GM12891 (cell line): ENCODE measurements at places on chromosomes 6 and 20.
A peak's percentile ranks its signal among the peaks of the same experiment; 100 is the strongest.

- no peak for DNase-seq
These were observed 50.8 kb downstream of the CD109 start for GRCh38 chr6:73746787-73747186.

- no peak for DNase-seq
These were observed 154.1 kb upstream of the SGK1 start for GRCh38 chr6:134472046-134472445.

DNA sequence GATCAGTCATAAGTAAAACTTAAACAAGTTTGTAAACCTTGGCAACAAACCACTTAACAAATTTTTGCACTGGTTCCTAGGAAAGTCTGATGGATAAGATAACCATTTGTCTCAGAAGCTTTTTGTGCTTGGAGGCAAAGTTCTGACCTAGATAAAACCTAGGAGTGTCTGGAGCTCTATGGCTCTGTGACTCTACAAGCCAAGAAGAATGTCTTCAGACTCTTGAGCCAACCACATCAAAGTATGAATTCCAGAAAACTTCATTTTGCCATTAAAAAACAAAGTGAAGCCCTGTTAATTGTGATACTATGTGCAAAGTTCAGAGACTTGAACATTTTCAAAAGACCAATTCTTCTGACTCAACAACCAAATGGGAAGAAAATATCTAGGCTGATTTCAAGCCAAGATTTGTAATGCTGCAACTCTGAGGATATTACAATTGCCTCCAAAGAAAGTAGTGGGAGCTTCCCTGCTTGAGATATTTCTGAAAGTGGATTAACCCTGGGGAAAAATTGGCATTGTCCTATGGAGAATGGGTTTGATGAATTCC is 158.1 kb upstream of the FOXQ1 start:
- DNase-seq, result no peak

DNA sequence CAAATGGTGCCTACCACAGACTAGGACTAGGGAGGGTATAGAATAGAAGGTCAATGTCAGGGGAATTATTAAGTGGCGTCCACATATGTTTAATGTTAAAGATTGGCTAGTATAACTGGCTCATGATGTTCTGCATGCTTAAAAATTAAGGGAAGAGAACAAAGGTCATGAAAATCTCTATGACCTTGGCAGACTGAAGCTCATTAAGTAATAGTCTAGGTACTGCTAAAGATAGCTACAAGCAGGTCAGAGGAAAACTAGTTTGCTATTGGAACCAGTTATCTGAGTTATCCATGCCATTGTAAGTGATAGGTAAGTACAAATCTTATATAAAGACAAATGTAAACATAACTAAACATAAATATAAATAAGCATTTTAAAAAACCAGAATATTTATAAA is 32.9 kb upstream of the PRSS35 start:
- DNase-seq, result no peak

GRCh38 chr20:37877832-37878772 is 24.8 kb upstream of the VSTM2L start:
- no peak for DNase-seq

- DNase-seq, result no peak
These were observed 1252.8 kb upstream of the GJE1 start for GRCh38 chr6:140879946-140880345.

DNA sequence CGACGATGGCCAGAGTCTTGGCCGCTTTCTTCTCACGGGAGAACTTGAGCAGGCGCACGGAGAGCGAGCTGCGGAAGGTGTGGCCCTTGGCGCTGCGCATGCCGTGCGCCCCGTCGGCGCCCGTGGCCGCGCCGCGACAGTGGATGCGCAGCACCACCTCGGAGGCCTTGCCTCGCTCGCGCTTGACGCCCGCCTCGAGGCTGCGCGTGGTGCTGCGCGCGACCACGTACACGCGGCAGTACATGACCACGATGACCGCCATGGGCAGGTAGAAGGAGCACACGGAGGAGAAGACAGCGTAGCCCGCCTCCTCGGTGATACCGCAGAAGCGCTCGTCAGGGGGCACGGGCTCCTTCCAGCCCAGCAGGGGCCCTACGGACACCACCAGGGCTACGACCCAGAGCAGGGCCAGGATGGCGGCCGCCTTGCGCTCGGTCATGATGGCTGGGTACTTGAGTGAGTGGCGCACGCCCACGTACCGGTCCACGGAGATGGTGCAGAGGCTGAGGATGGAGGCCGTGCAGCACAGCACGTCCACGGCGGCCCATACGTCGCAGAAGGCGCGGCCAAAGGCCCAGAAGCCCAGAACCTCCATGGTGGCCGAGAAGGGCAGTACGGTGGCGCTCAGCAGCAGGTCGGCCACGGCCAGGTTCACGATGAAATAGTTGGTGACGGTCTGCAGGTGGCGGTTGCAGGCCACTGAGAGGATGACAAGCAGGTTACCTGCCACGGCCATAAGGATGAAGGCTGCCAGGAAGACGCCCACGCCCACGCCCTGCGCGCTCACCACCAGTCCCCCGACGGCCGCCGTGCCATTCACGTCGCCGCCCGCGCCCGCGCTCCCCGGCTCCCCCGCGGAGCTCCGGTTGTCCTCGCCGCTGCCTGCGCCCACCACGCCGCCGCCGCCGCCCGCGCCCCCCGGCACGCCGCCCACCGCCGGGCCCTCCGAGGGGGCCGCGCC is 232.8 kb upstream of the RNF24 start:
- DNase-seq, result no peak

DNA sequence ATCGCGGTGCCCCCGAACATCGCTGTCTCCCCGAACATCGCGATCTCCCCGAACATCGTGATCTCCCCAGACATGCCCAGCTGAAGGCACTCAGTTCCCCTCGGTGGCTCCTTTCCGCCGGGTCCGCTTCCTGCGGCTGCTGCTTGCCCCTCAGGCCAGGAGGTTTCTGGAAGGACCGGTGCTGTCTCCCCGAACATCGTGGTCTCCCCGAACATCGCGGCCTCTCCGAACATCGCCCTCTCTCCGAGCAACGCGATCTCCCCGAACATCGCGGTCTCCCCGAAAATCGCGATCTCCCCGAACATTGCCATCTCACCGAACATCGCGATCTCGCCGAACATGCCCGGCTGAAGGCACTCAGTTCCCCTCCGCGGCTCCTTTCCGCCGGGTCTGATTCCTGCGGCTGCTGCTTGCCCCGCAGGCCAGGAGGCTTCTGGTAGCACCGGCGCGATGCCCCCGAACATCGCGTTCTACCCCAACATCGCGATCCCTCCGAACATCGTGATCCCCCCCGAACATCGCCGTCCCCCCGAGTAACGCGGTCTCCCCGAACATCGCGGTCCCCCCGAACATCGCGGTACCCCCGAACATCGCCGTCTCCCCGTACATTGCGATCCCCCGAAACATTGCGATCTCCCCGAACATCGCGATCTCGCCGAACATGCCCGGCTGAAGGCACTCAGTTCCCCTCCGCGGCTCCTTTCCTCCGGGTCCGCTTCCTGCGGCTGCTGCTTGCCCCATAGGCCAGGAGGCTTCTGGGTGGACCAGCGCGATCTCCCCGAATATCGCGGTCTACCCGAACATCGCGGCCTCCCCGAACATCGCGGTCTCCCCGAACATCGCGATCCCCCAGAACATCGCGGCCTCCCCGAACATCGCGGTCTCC is 808 bp downstream of the ULBP1 start:
- DNase-seq, result peak; percentile 35

DNA sequence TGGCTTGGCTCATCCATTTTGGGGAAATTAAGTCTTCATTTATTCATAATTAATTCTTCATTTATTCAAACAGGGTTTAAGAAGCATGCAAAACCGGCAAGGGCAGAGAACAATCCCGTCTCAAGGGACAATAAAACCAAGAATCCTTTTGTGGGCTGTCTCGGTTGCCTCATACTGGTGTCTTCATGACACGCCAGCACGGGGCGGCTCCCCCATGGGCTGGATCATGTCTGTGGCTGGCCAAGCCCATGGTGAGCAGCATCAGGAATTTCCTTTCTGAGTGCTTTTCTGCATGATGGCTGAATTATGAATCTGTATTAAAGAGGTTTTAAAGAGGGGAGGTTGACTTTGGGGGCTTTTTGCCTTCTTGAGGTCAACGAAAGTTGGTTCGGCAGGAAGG is 38.3 kb upstream of the DUSP22 start:
- no peak for DNase-seq

GRCh38 chr20:8547035-8547650 is 415.1 kb downstream of the PLCB1 start:
- no peak for DNase-seq

GRCh38 chr20:32534661-32535240 is 50.4 kb downstream of the NOL4L start:
- no peak for DNase-seq

DNA sequence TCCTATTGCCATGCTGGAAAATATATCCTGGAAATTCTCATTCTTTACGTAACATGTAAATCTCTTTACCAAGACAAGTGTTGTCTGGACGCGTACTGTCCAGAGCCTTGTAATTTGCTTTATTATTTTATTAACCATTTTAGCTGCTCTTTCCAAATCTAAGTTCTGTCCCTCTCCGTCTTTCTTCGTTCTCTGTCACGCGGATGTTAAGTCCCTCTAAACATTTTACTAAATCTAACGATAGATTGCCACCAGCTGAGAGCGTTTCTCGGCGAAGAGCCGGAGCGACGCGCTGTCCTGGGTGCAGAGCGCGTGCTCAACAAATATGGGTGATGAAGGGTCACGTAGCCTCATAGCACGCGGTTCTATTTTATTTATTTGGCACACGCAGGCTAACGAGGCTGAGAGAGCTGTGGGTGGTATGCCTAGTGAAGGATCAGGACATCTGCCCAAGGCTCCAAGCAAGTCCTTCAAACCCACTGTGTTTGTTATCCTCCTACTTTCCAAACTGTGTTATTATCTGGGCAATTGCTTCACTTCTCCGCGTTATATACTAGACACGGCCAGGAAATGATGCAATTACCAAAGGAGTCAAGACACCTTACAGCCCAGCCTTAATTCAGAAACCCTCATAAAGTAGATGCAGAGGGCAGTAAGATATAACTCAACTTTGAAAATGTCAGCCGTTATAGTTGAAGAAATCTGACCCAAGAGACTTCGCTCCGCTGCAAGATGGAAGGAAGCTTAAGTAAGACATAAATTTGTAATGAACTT is 10.0 kb upstream of the NCOA7 start:
- no peak for DNase-seq

DNA sequence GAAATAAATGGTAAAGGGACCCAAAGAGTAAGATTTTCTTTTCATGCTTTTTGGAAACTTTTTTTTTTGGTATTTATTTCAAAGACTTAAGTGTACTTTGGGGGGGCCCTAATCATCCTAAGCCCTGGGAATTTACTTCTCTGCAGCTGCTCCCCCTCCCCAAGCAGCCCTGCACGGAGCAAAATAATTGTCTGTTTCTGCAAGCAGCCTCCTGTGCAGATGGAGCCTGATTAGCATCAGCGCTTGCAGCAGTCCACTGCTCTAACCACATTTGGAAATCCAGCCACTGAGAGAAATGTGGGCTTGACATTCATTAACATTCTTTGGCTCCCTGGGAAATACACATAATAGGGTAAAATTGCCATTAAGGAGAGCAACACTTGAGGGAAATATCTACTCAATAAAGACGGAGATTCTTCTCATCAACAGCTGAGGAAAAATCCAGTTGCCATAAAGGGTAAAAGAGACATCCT is 309.2 kb upstream of the MAP3K7 start:
- no peak for DNase-seq

DNA sequence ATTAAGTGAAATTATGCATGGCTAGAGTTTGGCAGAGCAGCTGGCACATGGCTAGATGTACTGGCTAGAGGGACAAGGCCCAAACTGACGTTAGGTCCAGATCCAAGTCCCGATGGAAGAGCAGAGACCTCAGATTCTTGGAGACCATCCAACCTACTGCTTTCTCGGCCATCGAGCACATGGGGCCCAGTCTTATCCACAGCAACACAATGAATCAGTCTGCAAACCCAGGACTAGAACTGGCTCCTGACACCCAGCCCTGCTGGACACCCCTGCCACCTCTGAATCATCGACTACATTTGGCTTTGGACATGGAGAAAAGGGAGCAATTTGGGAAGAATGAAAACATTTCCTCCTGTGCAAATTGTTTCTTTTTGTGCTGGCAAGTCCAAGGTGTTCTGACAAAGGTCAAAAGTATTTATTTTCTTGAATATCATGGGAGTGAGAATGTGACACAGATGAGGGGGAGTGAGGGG is 23.9 kb upstream of the YWHAB start:
- DNase-seq, result no peak

- no peak for DNase-seq
These were observed 44.0 kb downstream of the ROS1 start for GRCh38 chr6:117381749-117382148.

DNA sequence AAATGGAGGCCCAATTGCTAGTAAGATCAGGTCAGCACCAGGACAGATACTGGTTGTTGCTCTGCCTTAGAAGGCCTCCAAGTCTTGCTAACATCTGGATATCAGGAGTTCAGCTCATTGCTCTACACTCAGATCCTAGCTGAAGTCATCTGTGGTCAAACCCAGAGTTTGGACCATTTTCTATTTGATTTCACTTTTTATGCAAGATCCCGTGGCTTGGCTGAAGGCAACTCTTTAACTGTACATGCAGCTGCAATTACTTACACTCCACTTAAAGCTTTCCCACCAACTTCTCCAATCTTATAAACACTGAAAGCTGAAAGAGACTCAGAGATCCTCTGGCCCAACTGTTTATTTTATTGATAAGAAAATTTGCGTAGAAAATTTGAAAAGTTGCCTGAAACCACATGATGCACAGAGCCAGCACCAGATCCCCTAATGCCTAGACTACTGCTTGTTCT is 2.7 kb downstream of the SLC17A2 start:
- no peak for DNase-seq

DNA sequence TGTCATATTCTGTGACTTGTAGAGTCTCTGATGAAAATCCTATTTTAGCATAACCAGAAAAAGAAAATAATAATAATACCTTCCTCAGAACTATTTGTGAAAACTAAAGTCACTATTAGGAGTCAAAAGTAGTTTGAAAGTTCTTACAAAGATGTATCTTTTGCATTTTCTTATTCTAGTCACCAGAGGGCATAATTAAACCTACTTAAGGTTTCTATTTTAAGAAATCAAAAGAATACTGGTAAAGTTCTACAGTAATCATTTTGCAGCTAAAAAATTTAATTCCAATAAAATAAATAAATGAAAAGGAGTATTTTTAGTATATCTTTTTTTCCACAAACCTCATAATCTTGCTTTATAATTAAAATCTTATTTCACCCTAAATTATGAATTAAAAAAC is 28.0 kb upstream of the MCM9 start:
- no peak for DNase-seq

DNA sequence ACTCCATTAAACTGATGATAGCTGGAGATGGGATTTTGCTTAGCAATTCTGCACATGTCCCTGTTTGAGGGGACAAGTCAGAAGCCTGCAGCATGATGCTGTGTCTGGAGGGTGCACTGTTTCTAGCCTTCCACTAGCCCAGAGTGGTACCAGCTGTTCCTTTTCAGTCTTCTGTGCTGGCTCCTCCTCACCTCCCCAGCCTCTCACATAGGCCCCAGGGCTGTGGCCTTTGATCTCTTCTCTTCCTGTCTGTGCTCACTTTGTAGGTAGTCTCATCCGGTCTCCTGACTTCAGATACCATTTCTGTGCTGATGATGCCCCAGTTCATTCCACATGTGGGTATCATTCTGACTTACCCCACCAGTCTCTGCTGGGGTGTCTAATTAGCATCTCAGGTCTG is 126.3 kb downstream of the HIVEP1 start:
- DNase-seq, result no peak
